ENCODE measurements at places on chromosomes 11 and 22.

- DNase-seq, result peak; percentile 52
- no peaks in the 10 kb centered on the region for H3K27me3 ChIP-seq
- peaks cover 11% of the 10 kb centered on the region for H3K4me1 ChIP-seq
- H3K36me3 ChIP-seq, result no peaks in the 10 kb centered on the region
- peak overlapping the region; percentile 16 for H3K27ac ChIP-seq
- H3K4me3 ChIP-seq, result peak overlapping the region; percentile 35
Observed at GRCh38 chr11:132123854-132124835, 753.7 kb downstream of the NTM start.

- H3K36me3 ChIP-seq, result no peaks in the 10 kb centered on the region
- H3K27me3 ChIP-seq, result no peaks in the 10 kb centered on the region
- H3K27ac ChIP-seq, result no peak overlapping the region
- H3K4me3 ChIP-seq, result no peak overlapping the region
Observed at GRCh38 chr11:129141748-129142523, 50.2 kb downstream of the ARHGAP32 start.

GRCh38 chr11:102495161-102496042, 35.1 kb downstream of the MMP7 start:
- no peaks in the 10 kb centered on the region for H3K4me1 ChIP-seq
- DNase-seq, result peak; percentile 76
- no peak overlapping the region for H3K27ac ChIP-seq
- no peaks in the 10 kb centered on the region for H3K27me3 ChIP-seq

- DNase-seq, result no peak
- no peaks in the 10 kb centered on the region for H3K4me1 ChIP-seq
- H3K4me3 ChIP-seq, result no peak overlapping the region
Observed at GRCh38 chr11:4962816-4963215, 7.3 kb upstream of the OR51A2 start.

DNA sequence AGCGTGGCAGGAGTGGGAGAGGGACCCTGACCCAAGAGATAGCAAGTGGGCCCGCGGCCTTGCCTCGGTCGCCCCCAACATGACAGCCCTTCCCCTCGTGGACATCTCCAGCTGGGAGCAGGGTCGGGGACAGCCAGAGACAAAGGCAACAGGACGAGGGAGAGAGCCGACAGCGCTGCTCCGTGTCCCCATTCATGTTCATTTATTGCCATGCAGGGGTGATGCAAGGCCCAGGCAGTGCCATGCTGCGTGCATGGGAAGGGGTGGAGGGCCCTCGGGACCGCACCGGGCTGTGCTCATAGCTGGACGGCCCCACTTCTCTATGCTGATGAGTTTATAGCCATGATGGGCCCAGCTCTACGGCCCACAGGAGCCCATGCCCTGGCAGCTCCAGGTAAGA, 12.7 kb downstream of the MRPL23 start:
- no peaks in the 10 kb centered on the region for H3K36me3 ChIP-seq
- no peak for DNase-seq
- no peaks in the 10 kb centered on the region for H3K27me3 ChIP-seq
- no peaks in the 10 kb centered on the region for H3K4me1 ChIP-seq
- no peak overlapping the region for H3K4me3 ChIP-seq
- H3K27ac ChIP-seq, result no peak overlapping the region

DNA sequence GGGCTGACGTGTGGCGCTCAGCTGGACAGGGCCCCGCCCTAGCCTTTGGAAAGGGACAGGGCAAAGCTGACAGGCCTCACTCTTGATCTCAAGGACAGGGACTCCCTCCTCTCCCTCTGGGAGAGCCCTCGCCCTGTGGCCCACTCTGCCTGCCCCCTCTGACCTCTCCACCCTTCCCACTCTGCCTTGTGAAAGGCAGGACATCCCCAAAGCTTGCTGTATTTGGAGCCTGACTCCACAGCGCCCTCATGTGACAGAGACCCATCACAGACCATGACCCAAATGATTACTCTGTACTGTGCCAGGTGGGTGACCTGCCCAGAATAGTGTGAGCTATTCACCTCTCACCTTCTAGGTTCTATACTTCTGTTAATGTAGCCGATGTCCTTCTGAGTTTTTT, 18.8 kb downstream of the P2RY2 start:
- H3K27me3 ChIP-seq, result no peaks in the 10 kb centered on the region
- no peaks in the 10 kb centered on the region for H3K4me1 ChIP-seq
- H3K4me3 ChIP-seq, result no peak overlapping the region
- no peak overlapping the region for H3K27ac ChIP-seq
- DNase-seq, result peak; percentile 44

- DNase-seq, result no peak
- no peak overlapping the region for H3K27ac ChIP-seq
- H3K4me3 ChIP-seq, result peak overlapping the region; percentile 82
- peaks cover 15% of the 10 kb centered on the region for H3K27me3 ChIP-seq
- H3K36me3 ChIP-seq, result no peaks in the 10 kb centered on the region
Observed at GRCh38 chr11:66593303-66593635, 284 bp downstream of the CCS start.

DNA sequence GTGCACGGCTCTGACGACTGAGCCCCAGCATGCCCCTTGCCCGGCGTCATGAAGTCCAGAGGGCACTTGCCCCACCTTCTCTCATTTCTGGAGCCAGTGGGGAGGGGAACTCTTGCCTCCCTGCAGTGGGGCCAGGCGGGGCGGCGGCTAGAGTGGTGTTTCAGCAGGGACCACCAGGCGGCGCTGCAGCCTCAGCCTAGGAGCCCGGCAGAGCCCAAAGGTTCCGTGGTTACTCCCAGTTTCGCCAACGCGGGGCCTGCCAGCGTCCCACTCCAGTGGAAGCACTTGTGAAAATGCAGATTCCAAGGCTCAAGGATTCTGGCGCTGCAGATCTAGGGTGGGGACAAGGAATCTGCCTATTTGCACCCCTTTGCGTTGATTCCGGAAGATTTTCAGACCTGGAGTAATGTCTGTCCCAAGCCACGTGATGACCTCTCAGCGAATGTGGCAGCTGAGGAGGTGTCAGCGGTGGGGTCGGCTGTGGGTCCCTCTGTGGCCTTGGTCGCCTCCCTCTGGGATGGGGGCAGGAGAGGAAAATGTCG, 55.7 kb downstream of the CD82 start:
- H3K27me3 ChIP-seq, result no peaks in the 10 kb centered on the region
- peak; percentile 48 for DNase-seq
- H3K36me3 ChIP-seq, result no peaks in the 10 kb centered on the region
- H3K4me1 ChIP-seq, result no peaks in the 10 kb centered on the region
- H3K27ac ChIP-seq, result no peak overlapping the region

DNA sequence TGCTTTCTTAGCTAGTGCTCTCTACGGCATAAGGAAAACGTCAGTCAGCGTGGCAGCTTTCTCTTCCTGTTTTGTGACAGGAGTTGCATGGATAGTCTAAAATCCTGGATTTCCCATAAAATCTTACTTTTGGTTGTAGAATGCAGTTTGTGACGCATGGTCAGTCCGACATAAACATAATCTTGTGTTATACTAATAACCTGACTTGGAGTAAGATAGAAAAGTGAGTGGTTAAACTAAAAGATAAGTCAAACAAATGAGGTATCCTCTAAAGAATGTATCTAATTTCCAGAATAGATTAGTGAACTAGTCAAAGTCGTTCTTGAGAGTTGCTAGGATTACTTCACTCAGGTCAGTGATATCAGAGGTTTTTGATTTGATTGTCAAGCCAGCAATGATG, 157.6 kb downstream of the PGR start:
- DNase-seq, result no peak
- H3K27me3 ChIP-seq, result no peaks in the 10 kb centered on the region
- H3K36me3 ChIP-seq, result no peaks in the 10 kb centered on the region
- no peak overlapping the region for H3K4me3 ChIP-seq

All from MM.1S (cell line).